ENCODE measurements at places on chromosomes 5 and 9.

DNA sequence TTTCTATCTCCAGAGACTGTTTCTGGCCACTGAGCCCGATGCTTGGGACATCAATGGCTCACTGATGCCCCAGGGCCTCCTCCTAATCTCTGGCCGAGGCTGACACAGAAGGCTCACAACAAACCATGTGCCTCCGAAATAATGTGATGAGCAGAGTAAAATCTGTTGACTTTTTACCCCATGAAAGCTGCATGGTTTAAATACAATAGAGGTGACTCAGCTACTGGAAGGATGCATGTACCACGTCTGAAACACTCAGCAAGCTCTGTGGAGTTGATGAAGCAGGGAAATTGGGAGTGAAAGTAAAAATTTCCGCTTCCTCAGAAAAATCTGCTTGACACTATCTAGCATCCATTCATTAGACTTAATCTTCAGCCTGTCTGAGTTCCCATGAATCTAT is 111.1 kb upstream of the EQTN start:
- no peak for DNase-seq

- DNase-seq: no peak
Measured at GRCh38 chr9:8694983-8695588, 895.5 kb upstream of the DMAC1 start.

- DNase-seq: no peak
Measured at GRCh38 chr9:4799775-4800174, 7.0 kb downstream of the RCL1 start.

- DNase-seq: no peak
Measured at GRCh38 chr9:100595391-100596199, 17.7 kb downstream of the CAVIN4 start.

DNA sequence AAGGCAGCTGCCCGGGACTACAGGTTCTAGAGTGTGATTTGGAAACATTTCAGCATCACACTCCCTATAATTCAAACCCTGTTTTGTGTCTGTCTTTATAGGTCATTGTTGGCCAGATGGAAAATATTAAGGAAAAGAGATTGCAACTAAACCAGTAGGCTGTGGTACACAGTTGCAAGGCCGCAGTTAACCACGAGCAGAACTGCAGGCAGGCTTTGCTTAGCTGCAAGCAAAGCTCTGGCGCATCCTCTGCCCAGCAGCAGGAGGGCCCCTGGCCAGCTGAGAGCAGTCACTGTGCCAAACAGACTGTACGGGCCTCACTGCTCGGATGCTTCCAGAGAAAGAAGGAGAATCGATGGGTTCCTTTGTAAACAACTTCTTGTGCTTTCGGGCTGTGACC is 204.5 kb downstream of the DENND1A start:
- no peak for DNase-seq

DNA sequence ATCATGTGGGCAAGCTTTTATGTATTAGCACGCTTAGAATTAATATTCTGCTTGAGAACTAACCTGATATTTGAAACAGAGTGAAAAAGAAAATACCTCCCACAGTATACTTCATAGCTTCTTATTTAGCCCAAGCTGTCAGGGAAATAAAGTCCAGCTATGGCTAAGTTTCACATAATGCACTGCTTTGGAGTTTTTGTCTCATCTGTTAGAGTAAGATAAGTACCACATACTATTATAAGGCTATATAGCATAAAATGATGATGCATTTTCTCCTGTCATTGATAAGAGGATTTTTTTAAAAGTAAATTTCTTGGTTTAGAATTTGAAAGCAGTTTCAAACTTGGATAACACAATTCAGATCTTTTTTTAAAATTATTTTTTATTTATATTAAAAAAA is 2.4 kb upstream of the ANKDD1B start:
- DNase-seq: no peak

DNA sequence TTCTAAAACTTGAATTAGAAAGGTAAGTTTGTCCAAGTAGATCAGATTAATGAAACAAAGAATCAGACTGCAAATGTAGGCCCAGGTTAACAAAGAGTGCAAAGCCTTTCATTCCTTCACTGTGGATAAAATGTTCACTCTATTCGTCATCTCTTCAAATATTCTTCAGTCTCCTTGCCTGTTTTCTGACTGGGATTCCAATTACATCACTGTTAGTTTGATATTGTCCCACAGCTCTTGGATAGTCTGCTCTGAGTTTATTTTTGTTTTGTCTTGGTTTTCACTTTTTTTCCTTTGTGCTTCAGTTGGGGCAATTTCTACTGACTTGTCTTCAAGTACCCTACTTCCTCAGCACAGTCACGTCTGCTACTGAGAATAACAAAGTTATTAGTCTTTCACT is 38.5 kb upstream of the GZMA start:
- DNase-seq: no peak

DNA sequence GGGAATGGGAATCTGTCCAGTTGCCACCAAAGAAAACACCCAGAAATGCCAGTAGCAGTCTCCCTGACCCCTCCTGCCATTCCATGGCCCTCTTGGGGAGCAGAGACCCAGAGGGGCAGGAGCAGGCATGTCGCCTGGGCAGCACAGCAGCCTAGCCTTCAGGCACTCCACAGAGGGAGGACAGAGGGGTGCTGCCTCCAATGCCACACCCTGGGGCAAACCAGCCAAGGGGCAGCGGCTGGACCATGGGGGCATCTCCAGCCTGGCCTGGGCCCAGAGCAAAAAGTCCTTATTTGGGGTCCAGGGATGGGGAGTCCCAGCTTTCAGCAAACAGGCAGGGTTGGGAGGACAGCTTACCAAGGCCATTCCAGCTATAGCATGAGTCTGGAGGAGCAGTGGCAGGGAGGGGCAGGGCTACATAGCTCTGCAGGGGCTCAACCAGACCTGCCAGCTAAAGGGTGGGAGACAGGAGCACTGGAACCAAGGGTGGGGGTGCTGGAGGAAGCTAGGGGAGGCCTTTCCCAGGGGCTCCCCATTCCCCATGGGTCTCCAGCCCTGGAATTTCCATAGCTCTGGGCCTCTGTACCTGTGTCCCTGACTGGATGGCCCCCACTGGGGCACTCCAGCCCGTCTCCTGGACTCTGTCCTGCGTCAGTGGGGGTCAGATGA is 6.7 kb downstream of the BRD3 start:
- no peak for DNase-seq

GRCh38 chr5:173554989-173555705 is 61.3 kb downstream of the BOD1 start:
- no peak for DNase-seq

DNA sequence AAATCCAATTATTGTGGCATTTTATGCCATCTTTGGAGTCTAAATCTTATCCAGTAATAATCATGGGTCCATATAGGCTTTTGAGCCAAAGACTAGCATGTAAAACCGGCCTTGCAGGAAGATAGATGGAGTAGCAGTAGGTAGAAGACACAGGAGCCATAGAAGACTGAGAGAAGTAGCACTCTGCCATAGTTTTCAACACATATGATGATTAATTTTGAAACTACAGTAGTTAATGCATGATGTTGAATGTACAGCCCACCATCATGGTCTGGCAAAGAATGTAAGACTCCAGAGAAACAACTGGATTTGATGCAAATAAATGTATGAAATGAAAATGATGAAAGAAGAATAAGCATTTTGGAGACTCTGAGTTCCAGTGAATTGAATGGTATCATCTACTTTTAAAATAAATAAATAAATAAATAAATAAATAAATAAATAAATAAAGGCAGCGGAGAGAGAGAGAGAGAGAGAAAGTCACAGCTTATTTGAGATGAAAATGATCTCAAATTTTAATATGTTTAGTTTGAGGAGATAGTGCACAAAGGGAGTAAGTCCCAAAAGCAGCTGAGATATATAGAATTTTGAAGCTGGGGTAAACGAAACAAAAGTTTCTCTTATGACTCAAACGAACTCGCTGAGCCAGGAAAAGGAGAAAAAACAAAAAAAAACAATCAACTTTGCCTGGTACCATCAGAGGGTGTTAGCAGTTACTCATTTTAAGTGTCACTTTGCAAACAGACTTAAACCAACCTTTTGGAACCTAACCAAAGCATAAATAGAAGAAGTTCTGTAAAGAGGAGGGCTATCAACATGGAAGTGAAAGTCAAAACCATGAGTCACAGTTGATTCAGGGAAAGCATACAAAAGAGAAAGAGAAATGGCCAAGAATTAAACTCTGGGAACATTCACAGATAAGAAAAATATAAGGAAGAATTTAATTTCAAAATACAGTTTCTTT is 388.7 kb downstream of the CETN3 start:
- DNase-seq: no peak

GRCh38 chr5:142617416-142618129 is 68.3 kb downstream of the FGF1 start:
- DNase-seq: no peak

DNA sequence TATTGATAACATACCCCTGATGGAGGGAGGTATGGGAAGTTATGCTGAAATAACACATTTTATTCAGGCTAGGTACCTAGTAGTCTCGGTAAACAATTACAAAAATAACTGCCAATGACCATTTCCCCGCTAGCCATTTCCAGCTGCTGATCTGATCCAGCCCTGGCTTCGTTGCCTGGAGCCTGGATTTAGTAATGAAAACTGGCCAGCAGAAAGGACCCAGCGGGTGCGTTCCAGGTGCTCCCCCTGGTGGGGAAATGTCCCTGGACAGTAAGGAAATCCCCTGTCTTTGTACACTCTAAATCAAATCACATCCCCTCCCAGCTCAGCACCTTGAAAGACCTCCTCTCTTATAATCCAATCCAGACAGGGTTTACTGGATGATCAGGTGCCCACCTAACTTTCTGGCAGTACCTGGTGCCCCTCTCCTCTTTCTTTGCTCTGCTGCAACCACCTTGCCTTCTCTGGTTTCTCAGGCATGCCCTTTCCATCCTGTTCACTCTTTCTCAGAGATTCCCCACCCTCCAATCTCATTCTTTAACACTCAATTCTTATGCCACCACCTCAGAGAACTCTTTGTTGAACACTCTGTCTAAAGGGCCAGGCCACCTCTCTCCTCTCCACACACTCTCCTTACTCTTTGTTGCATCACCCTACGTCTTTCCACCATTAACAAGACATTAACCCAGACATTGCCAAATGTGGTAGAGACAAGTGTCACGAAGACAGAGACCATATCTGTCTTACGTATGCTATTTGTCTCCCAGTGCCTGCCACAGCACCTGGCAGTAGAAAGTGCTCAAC is 50.1 kb upstream of the SMAD5 start:
- no peak for DNase-seq

DNA sequence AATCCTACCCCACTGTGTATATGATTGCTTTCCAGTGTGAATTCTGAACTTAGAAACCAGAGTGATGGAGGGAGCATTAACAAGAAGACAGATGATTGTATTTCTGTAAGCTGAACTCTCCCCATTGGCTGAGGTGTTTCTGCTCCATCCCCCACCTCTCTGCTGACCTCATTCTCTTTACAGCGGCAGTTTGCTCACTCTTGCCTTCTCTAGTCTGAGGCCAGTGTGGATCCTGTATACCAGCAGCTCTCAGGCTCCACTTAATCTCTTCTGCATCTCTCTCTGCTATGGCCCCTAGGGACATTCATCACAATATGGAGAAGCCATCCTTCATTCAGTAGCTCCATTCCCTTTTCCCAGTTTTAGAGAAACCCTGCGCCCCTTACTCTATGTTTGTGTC is 358.8 kb downstream of the MAN2A1 start:
- DNase-seq: no peak

- no peak for DNase-seq
Measured at GRCh38 chr5:132030610-132031009, 19.2 kb upstream of the ACSL6 start.

DNA sequence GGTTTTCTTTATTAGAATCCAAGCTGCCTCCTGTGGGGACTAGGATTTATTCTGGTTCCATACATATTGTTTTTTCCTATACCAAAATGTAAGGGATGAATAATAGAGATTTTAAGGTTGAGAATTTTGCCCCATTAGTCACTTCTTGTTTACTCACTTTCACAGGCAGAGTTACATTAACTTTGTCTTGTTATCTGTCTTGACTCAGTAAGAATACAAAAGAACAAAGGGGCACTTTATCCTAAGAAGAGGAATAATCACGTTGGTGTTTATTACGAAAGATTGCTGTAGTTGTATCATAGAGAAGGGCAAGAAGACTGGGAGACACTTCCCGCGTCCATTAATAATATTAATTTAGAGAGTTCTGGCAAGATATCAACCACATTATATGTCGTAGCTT is 599.7 kb upstream of the FTMT start:
- DNase-seq: no peak

- DNase-seq: no peak
Measured at GRCh38 chr5:180090769-180091546, 19.4 kb upstream of the RNF130 start.

- DNase-seq: no peak
Measured at GRCh38 chr5:175715627-175716522, 58.0 kb downstream of the HRH2 start.

GRCh38 chr5:56019306-56020272 is 24.8 kb upstream of the IL6ST start:
- DNase-seq: no peak

GRCh38 chr5:127431977-127432585 is 85.4 kb upstream of the PRRC1 start:
- DNase-seq: no peak

- DNase-seq: no peak
Measured at GRCh38 chr5:177296581-177296980, 6.9 kb downstream of the RAB24 start.

- DNase-seq: no peak
Measured at GRCh38 chr9:36040271-36040925, 3.7 kb downstream of the RECK start.

DNA sequence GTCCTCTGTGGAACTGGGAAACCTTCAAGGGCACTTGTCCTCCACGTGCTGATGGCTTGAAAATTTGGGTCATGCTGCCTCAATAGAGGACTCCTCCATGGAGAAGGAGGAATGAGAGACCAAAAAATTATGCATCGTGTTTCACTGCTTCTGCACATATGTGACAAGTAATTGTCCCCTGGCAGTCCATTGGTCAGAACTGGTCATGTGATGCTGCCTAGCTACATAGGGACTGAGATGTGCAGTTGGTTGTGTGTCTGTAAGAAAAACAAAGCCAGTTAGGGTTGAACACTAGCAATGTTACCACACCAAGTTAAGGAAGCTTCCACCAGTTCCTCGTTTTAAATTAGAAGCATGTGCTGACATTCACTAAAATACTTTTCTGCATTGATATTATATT is 201.9 kb upstream of the ANKH start:
- no peak for DNase-seq

DNA sequence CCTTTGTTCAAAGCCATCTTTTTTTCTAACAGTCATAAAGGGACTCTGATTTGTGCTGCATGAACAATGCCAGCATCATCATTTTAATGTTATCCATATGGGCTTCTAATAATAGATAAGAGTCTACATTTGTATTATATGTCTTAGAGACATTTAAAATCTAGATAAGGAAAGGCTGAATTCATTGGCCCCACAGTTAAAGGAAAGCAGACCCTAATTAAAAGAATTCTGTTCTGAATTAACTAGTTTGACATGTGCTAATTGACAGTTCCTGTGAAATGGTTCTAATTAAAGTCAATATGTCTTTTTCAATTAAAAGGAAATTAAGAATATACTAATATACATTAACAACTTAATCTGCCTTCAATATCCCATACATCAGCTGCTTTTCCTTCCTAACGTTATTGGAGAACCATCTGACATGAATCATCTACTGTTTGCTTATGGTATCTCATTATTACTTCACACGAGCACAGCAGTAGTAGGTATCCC is 104.7 kb downstream of the NR2F1-AS1 start:
- DNase-seq: no peak
